ENCODE measurements at places on chromosomes 6 and 20.

GRCh38 chr6:9484091-9484490 lies 930.8 kb downstream of the TFAP2A start:
- DNase-seq: no peak

DNA sequence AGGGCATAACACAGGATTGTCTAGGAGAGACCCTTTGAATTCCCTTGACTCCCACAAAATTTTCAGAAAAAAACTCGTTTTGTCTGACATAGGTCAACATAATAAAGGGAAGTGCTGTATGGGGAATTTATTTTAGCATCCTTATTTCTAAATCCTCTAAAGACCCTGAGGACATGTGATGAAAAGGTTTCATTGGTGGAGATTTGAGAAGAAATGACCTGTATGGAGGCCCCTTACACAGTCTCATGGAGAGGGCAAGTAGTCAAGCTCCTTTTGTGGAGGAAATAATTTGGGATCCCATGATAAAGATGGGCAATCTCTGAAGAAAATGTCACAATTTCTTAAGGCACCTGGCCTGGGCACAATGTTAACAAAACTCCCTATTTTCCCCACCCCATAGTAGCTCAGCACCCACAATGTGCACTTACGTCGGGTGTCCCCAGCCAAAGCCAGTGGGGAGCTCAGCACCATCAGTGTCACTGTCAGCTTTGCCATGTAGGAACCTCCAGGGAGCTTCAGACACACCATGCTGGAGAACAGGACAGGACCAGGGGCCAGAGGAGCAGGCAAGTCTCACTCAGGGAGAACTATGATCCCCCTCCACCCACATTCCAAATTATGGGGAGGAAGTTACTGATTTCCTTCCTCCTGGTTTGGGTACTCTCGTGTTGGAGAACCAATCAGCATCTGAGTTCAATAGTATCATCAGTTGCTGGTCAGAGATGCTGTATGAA lies at the start of gene HLA-DRB5:
Gene HLA-DRB5 (minus strand): TSS at position 591 of the 734 bp plus-strand sequence. CDS start 63 bp downstream, at position 528.
- DNase-seq: no peak

- no peak for DNase-seq
Measured at GRCh38 chr20:60817891-60818290, 434.2 kb upstream of the CDH4 start.

GRCh38 chr6:134073161-134073560 lies 20.7 kb upstream of the SLC2A12 start:
- DNase-seq: no peak

GRCh38 chr20:45564760-45565276 lies 14.3 kb downstream of the WFDC8 start:
- DNase-seq: no peak

- no peak for DNase-seq
Measured at GRCh38 chr6:10521104-10521808, at the start of gene GCNT2. Gene GCNT2 (plus strand): TSS chr6:10521351. CDS start chr6:10528912, 7,561 bp downstream.

- DNase-seq: no peak
Measured at GRCh38 chr6:37005061-37005810, at the start of gene FGD2. Gene FGD2 (plus strand): TSS chr6:37005655. CDS start chr6:37005818, 163 bp downstream.
